ENCODE measurements at places on chromosomes 11 and 22.

- no peak for DNase-seq
These were observed 320.9 kb downstream of the SHANK2 start for GRCh38 chr11:70931430-70931829.

DNA sequence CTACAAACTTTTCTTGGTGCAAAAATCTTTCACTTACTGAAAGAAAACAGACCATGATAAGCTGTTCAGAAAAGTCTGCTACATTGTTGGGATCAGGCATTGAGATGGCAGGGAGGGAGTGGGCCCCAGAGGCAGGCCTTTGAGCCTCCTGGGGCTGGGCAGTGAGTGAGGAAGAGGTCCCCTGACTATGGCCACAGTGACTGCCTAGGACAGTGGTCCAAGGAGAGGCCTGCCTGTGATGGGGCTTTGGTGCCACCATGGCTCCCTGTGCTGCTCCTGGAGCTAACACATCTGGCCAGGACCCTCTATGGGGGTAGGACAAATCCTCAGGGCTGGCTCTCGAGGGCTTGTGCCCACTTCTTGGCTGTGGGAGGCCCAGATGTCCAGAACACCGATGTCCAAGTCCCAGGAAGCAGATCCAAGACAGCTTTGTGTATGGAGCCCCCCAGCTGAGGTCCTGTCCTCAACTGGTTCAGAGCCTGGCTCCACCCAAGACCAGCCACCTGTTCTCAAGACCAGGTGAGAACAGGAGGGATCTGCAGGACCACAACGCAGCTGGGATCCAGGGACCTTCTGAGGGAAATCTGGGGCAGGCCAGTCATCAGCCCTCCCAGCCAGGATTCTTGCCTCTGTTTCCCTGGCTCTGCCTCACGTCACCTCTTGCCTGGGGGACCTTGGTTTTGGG, 36.9 kb downstream of the PPM1F start:
- DNase-seq: no peak

DNA sequence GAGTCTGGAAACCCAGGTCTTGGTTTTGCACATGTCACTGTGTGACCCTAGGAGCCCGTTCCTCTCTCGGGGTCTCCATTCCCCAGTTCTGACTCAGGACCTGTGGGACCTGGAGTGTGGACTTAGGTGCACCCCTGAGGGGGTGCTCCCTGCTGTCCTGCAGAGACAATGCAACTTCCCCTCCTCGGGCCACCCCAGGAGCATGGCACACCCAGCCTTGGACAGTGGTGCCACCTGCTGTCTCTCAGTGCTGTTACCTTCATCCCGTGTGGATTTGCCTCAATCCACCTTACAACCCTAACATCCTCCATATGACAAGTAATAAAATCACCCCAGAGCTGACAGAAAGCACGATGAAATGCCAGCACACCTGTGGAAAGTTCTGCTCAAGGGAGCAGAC, 27.5 kb upstream of the CRYBB3 start:
- DNase-seq: no peak

DNA sequence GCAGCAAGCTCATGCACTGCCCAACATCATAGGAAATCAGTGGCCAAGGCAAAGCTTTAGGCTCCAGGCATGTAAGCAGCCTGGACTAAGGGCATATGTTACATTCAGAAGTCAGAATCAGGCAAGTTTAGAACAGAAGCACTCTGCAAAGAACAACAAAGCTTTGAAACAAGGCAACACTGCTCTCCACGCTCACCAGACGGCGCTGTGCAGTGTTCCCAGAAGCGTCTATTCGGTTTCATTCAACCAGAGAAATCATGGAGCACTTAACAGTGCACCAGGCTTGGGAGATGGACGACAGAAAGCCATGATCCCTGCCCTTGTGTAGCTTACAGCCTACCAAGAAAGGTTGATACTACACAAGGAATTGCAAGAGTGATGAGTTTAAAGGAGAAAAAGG, 555.8 kb downstream of the BUD13 start:
- no peak for DNase-seq

- DNase-seq: peak; percentile 45
These were observed 25.0 kb downstream of the SWAP70 start for GRCh38 chr11:9688716-9689511.

DNA sequence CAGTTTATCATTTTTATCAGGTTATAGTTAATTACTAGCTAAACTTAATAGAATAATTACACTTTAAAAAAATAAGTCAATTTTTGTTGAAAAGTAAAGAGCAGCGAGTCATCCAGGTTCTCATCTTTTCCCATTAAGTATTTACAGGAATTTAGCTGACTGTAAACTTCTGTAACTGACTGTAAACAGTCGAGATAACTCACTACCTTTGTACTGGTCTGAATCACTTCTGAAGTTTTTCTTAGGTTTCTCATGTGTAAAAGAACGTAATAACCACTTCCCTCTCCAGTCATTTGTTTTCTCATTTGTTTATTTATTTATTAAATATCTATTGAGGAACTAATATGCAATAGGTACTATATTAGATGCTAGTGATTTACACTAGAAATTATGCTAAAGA, 270.8 kb downstream of the DYNC2H1 start:
- no peak for DNase-seq

DNA sequence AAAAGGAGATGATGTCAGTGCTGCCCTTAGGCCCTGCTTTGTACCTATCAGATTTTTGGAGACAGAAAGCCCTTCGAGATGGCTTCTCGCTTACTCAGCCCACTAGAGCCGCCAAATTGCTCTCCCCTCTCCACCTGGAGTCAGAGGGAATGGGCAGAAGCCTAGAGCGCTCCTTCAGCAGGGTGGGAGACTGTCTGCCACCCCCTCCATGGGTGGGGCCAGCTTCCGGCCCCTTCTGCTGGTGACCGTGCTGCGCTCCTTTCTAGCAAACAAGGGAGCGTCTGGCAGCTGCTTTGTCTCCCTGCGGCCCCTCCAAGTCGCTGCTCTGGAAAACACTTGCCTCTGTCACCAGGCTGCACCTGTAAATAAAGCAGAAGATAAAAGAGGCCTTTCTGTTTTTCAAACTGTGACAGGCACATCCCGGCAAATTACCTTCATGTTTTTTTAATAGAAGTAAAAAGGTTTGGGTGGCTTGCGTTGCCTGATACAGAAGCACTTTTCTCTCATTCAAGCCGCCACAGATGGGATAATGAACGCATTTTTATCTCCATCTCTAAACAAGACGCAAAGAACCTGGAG, 145.7 kb upstream of the NECTIN1 start:
- no peak for DNase-seq
